ENCODE measurements at places on chromosomes 6 and 20. TPM values are rescaled to one million over a fixed set of nuclear protein-coding genes. Genes with fewer than 3 reads are reported as not detected.

GRCh38 chr6:29653452-29654038 is 3.3 kb upstream of the MOG start:
- no peak overlapping the region for H3K27ac ChIP-seq
- peaks cover 17% of the 10 kb centered on the region for H3K4me1 ChIP-seq
- no peak overlapping the region for H3K4me3 ChIP-seq
- no peaks in the 10 kb centered on the region for H3K36me3 ChIP-seq

DNA sequence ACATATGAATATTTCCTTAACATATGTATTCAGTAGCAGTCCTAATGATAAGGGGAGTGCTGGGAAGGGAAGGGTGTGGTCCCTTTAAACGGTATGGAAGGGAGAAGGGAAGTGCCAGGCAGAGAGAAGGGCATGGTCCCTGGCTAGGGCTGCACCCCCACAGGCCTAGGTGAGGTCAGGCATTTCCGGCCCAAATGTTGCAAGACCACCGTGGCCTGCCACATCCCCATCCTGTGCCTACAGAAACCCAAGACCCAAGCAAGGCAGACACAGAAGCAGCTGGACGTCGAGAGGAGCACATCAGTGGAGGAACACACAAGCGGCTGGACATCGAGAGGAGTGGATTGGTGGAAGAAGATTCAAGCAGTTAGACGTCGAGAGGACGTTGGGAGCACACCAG is 5.9 kb downstream of the RRAGD start:
- no peaks in the 10 kb centered on the region for H3K36me3 ChIP-seq
- peaks cover 12% of the 10 kb centered on the region for H3K27me3 ChIP-seq
- no peak overlapping the region for H3K4me3 ChIP-seq

GRCh38 chr6:6393069-6393529 is 72.6 kb upstream of the F13A1 start:
- DNase-seq, result no peak
- H3K27me3 ChIP-seq, result no peaks in the 10 kb centered on the region
- H3K4me1 ChIP-seq, result no peaks in the 10 kb centered on the region
- H3K36me3 ChIP-seq, result no peaks in the 10 kb centered on the region

The SLC2A10 gene
- not detected for polyA plus RNA-seq

The CLVS2 gene
- polyA plus RNA-seq, result not detected

DNA sequence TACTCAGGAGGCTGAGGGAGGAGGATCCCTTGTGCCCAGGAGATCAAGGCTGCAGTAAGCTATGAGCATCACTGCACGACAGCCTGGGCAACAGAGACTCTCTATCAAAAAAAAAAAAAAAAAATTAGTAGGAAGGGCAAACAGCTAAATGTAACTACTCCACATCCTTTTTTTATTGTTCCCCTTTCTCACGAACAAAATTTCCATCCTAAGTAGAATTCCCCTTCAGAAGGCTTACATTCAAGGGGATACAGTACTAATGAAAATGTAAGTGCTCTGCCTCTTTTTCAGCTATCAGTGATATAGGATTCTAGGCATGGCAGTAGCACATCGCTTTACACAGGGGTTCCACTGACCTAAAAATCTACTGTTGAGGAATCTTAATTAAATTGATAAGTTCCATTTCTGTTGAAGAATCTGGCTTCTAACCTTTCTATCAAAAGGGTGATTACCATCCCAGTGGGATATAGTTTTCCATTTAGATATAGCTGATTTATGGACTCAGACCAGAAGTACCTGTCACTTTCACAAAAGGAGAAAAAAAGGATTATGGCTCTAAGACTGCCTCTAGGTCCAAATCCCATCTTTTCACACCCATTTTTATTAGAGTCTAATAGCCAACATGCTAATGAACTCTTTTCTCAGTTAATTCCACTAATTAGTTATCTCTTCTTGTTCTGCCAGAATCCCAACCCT is 2.6 kb downstream of the B4GALT5 start:
- peak overlapping the region; percentile 63 for H3K4me3 ChIP-seq
- H3K36me3 ChIP-seq, result no peaks in the 10 kb centered on the region
- H3K27ac ChIP-seq, result no peak overlapping the region
- H3K4me1 ChIP-seq, result peaks cover 42% of the 10 kb centered on the region

The OTOR gene
- polyA plus RNA-seq, result not detected

DNA sequence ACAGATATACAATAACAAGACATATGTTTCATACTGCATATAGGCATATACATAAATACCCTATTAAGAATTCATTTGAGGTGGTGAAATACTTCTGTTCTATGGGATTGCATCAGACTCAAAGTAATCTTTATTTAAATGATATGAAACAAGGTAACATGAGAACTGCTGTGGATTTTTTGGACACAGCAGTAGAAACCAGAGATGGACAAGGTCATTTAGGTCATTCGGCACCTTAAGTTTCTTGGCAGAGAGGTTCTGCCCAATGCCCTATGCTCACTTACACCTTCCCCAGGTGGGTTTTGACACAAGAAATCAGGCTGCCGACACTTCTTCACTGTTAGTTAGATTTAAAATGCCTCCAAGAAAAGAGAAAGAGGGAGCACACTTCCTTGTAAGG is 43.9 kb upstream of the RBM24 start:
- no peaks in the 10 kb centered on the region for H3K27me3 ChIP-seq
- DNase-seq, result no peak
- no peaks in the 10 kb centered on the region for H3K36me3 ChIP-seq
- no peak overlapping the region for H3K27ac ChIP-seq
- no peak overlapping the region for H3K4me3 ChIP-seq

DNA sequence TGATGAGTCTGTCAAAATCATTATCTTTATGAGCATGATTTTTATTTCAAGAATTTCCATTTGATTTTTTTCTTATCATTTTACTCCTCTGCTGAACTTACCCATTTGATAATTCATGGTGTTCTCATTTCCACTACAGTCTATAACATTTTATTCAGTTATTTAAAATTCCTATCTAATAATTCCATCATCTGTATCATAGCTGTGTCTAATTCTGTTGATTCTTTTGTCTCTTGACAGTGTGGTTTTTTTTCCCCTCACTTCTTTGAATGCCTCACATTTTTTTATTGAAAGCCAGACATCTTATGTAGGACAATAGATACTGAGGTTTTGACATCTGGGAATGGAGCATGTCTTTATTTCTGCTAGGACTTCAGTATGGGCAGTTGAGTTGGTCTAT is 16.5 kb upstream of the APCDD1L start:
- H3K36me3 ChIP-seq, result no peaks in the 10 kb centered on the region
- DNase-seq, result no peak
- no peak overlapping the region for H3K4me3 ChIP-seq
- H3K27me3 ChIP-seq, result no peaks in the 10 kb centered on the region
- no peak overlapping the region for H3K27ac ChIP-seq

The RAB22A gene
- polyA plus RNA-seq, result 13.2 TPM

The PDE10A gene
- polyA plus RNA-seq, result not detected

DNA sequence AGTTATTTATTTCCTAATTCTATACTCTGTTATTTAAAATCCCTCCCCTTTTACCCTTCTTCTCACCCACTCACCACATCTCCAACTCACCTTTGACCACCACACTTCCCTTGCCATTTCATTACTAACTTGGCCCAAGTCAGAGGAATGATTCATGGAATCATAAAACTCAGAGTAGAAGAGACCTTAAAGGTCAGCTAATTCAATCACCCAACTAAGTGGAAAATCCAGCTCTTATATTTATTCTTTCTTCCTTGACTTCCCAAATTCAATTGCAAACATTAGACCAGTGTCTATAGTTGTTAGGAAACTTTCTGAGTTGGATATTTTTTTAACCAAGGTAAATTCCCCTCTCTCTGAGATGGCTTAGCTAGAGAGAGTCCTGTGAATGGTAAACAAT is 26.5 kb upstream of the HEY2 start:
- H3K4me1 ChIP-seq, result no peaks in the 10 kb centered on the region
- no peak for DNase-seq
- H3K27me3 ChIP-seq, result peaks cover 9% of the 10 kb centered on the region
- no peak overlapping the region for H3K4me3 ChIP-seq

GRCh38 chr6:25318589-25318988 is 39.4 kb downstream of the CARMIL1 start:
- H3K36me3 ChIP-seq, result no peaks in the 10 kb centered on the region
- no peak overlapping the region for H3K27ac ChIP-seq
- no peak overlapping the region for H3K4me3 ChIP-seq
- no peaks in the 10 kb centered on the region for H3K27me3 ChIP-seq

- peaks cover 59% of the 10 kb centered on the region for H3K4me1 ChIP-seq
- H3K27ac ChIP-seq, result no peak overlapping the region
- H3K4me3 ChIP-seq, result no peak overlapping the region
- no peak for DNase-seq
- H3K27me3 ChIP-seq, result no peaks in the 10 kb centered on the region
Measured at GRCh38 chr6:111994791-111995190, 59.1 kb upstream of the CCN6 start.

GRCh38 chr6:90819483-90819882 is 232.6 kb upstream of the MAP3K7 start:
- no peak for DNase-seq
- H3K27ac ChIP-seq, result no peak overlapping the region
- H3K4me1 ChIP-seq, result no peaks in the 10 kb centered on the region
- no peaks in the 10 kb centered on the region for H3K27me3 ChIP-seq

GRCh38 chr6:11779329-11780096 is 910 bp upstream of the ADTRP start:
- H3K4me1 ChIP-seq, result no peaks in the 10 kb centered on the region
- H3K27me3 ChIP-seq, result no peaks in the 10 kb centered on the region
- no peaks in the 10 kb centered on the region for H3K36me3 ChIP-seq
- DNase-seq, result no peak

The SFTA2 gene
- not detected for polyA plus RNA-seq
